OCI-LY7 (cell line): ENCODE measurements at places on chromosomes 1 and 21.

- no peak for DNase-seq
Observed at GRCh38 chr1:899636-900317, 23.9 kb upstream of the SAMD11 start.

GRCh38 chr1:170661646-170662411, 2.1 kb upstream of the PRRX1 start:
- DNase-seq = no peak

GRCh38 chr1:86466109-86466844, 2.5 kb upstream of the CLCA1 start:
- no peak for DNase-seq

GRCh38 chr1:235011064-235011598, 117.5 kb downstream of the TOMM20 start:
- peak; percentile 74 for DNase-seq

DNA sequence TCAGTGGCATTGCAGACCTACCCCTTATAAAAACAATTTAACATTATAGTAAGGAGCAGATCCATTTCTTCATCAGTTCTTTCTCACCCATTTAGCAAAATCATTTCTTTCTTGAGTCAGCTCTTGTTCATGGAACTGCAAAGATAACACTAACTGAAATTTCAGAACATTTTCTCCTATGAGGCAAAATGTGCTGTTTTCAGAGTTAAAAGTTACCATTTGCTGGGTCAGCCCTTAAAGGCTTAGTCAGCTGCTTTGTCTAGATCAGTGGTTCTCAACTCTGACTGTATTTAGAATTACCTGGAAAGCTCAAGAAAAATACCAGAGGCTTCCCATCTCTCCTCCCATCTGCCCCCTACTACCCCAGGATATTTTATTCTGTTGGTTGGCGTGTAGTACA, 12.2 kb downstream of the METTL13 start:
- no peak for DNase-seq

DNA sequence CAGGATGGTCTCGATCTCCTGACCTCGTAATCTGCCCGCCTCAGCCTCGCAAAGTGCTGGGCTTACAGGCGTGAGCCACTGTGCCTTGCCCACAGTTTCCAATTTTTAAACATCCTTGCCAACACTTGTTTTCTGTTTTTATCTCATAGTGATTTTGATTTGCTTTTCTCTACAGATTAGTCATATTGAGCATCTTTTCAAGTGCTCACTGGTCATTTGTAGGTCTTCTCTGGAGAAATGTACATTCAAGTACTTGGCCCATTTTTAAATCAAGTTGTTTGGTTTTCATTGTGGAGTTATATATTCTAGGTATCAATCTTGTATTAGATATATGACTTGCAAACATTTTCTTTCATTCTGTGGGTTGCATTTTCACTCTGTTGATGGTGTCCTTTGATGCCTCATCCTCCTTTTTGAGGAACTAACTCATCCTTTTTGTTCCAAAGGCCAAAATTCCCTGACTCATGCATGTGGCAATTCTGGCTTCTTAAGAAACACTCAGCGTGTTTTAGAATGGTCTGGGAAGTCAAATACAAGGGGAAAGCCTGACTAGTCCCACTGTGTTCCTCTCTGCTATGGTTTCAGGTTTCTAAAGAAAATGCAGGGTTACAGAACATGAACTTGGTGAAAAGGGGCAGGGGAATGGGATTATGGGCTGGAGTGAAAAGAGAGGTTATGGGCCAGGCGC, 37.3 kb downstream of the PTAFR start:
- no peak for DNase-seq

GRCh38 chr1:38018864-38019343, 6.4 kb downstream of the UTP11 start:
- DNase-seq = peak; percentile 60

- DNase-seq = no peak
Observed at GRCh38 chr1:30083800-30084464, 639.5 kb downstream of the MATN1 start.

DNA sequence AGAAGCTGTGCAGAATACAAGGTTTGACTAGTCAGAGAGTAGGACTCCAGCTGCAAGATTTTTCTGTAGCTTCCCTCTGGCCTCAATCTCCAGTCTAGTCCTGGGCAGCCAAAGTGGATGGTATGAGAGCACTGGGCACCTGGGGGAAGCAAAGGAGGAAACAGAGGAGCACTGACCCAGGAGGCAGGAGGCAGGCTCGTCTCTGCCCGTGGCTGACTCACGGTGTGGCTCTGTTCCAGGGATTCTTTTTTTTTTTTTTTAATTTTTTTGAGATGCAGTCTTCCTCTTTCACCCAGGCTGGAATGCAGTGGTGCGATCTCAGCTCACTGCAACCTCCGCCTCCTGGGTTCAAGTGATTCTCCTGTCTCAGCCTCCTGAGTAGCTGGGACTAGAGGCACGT, 4.1 kb upstream of the NPPB start:
- DNase-seq = no peak

- no peak for DNase-seq
Observed at GRCh38 chr1:226461087-226461486, 53.2 kb upstream of the PARP1 start.

- DNase-seq = no peak
Observed at GRCh38 chr1:76293831-76294230, 219.3 kb downstream of the ST6GALNAC3 start.

GRCh38 chr1:119631086-119631432, 17.0 kb downstream of the ZNF697 start:
- DNase-seq = no peak

GRCh38 chr1:173062150-173062938, 11.6 kb upstream of the TNFSF18 start:
- DNase-seq = no peak

DNA sequence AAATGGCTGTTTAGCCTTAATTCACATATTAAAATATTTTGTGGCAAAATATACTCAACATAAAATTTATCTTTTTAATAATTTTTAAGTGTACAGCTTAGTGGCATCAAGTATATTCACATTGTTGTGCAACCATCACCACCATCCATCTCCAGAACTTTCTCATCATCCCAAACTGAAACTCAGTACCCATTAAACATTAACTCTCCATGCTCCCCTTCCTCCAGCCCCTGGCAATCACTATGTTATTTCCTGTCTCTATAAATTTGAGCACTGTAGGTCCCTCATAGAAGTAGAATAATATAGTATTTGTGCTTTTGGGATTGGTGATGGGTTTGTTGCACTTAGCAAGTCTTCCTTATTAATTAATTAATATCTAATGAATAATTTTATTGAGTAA, 29.4 kb downstream of the CCN1 start:
- DNase-seq = no peak

DNA sequence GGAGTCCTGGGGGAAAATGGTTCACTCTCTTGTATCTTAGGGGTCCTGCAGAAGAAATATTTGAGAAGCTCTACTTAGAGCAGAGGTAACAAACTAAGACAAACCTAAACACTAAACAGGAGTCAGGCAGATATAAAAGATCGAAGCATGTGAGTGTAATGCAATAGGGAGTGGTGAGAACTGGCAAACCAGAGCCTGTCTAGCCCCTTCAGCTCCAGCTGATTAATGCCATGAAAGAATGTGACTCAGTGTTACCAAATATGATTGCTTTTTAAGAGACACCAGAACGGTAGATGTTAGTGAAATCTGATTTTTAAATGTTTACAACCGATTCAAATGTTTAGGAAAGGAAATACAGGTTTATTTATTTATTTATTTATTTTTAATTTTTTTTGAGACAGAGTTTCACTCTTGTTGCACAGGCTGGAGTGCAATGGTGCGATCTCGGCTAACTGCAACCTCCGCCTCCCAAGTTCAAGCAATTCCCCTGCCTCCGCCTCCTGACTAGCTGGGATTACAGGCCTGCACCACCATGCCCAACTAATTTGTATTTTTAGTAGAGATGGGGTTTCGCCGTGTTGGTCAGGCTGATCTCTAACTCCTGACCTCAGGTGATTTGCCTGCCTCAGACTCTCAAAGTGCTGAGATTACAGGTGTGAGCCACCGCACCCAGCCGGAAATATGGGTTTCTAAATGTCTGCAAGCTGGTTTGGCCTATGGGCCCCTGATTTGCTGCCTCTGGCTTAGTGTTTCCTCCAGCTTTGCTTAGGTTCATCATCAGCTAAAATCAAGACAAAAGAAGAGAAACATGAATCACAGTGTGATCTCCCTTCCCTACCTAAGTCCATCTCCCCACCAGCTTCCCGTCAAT, 12.2 kb downstream of the TXNIP start:
- peak; percentile 45 for DNase-seq

DNA sequence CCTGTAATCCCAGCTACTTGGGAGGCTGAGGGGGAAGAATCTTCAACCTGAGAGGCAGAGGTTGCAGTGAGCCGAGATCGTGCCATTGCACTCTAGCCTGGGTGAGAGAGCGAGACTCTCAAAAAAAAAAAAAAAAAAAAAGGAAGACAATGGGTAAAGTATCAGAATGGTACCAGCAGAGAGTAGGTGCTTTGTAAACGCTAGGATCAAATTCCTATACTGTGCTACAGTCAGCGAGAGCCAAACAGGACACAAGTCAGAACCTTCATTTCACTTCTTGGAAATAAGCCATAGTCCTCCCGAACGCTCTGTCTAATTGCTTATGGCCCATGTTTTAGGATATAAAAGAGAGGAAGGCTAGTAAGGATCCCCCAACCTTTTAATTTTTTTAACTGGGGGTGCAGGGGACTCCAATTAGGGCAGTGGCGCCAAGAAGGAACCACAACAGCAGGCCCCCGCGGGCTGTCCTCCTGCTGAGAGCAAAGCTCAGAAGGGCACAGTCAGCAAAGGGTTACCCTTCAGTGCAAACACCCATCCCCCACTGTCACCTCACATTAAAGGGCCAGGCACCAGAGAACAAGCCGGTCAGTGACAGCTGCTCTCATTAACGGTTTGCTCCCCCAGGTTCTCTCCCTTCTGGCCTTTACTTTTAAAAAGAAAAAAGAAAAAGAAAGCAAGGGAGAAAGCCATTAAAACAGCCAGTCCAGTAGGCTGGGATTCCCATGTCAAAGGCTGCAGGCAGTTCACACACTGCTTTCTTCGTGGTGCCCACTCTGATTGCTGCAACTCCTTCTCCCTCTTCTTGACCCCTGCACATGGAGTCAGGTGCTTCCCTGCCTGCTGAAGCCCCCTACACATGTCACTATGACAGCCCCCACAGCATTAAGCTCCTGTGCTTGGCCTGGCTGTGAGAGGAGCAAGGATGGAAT, 69.4 kb downstream of the PLPP3 start:
- no peak for DNase-seq

DNA sequence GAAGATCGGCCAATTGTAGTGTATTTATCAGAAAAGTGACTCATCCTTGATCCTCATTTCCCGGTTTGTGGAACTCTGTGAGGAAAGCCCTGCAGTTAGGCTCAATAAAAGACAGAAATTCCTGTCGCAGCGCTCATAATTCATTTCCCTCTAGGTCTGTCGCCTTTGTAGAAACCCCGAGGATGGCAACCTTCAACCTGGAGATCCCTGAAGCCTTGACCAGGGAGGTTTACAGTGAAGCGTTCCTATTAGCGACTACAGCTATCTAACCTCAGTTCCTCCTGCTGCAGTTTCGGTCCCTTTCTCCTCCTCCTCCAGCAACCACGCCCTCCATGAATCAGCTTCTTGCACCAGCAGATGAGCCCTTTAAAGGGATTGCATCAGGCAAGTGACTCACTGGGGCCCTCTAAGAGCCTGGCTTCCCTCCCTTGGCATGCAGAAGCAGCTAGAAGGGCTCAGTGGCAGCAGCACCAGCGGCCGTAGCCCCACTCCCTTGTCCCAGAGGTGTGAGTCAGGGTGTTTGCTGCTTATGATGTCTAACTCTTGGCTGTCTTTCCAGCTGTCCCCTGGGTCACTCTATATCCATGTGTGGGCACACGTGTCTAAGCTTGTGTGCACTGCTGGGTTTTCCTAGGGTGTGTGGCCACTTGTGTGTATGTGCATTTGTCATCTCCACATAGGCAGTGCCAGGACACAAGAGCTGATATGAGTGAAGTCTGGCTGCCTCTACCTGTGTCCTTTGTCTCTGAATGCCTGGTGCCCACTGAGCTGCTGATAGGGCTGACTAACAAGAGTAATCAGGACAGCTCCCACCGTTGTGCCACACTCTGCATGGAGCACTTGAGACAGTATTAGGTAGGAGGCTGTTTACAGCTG, 779 bp upstream of the STK40 start:
- DNase-seq = peak; percentile 97

DNA sequence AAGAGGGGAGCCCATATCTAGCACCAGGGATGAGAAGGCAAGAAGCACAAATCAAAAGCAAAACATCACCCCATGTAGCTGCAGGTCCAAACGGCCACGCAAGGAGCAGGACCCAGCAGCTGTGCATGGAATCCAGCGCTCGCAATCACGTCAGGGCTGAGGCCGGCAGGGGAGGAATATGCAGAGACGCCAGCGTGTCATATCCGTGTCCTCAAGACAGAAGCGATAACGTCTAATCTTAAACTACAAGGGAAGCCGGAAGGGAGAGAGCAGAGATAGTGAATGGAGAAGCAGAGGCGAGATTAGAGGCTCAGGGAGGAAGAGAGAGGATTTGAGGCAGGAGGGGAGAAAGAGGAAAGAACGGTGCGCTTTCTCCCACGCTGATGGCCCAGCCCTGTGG, 39.1 kb downstream of the FBXO2 start:
- no peak for DNase-seq

DNA sequence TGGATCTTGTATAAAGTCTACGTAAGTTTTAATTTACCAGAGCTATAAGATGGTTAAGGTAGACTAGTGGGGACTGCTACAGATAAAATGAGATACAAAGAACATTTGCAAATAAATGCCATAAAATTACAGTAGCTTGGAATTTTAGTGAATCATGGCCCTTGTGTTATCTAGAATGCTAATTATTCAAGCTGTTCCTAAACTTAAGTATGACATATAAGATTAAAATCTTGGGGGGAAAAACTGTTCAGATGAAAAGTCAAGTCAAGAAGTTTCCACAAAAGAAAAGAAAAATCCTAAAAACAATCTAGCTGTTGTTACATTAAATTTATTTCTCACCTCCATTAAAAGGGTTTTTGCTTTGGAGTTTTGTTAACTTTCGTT, 51.7 kb downstream of the SIM2 start:
- DNase-seq = no peak

DNA sequence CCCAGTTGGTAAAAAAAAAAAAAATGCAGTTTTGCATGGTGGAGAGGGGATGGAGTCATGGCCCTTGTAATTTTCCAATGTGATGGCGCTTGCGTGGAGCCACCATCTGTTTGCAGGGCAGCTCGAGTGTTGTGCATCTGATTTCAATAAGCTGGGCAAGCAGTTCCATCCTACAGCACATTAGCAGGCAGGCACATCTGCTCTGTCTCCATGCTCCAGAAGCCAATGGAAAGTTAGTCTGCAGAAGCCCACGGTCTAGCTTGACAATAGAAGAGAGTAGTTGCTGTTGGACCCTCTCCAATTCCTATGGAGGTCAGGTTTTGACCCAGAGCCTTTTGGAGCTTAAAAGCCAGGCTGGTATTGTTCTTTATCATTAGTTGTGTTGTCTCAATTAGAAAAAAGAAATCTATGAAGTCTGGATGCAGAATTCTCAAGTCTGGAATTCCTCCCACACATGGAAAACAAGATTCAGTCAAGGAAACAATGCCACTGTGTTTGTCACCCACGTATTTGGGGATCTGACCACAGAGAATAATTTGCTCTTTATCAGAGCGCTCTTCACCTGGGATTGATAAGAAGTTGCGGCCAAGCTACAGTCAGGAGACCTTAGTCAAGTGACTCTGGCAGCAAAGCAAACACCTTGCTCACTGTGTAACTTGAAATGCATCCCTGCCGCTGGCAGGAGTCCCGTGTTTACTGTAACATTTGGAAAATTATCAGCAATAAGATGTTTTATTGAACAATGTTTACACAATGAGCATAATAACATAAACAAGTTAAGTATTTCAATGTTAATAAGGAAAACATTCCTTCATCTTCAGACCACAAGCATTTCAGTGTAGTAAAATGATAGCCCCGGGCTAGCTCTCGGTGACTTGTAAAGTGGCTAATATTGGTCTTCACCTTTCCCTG, 20.7 kb downstream of the NGF start:
- no peak for DNase-seq
